ENCODE measurements at places on chromosomes 7 and 10.
A peak's percentile ranks its signal among the peaks of the same experiment; 100 is the strongest.

- DNase-seq = no peak
Observed at GRCh38 chr10:76974017-76974691, 663.5 kb downstream of the KCNMA1 start.

DNA sequence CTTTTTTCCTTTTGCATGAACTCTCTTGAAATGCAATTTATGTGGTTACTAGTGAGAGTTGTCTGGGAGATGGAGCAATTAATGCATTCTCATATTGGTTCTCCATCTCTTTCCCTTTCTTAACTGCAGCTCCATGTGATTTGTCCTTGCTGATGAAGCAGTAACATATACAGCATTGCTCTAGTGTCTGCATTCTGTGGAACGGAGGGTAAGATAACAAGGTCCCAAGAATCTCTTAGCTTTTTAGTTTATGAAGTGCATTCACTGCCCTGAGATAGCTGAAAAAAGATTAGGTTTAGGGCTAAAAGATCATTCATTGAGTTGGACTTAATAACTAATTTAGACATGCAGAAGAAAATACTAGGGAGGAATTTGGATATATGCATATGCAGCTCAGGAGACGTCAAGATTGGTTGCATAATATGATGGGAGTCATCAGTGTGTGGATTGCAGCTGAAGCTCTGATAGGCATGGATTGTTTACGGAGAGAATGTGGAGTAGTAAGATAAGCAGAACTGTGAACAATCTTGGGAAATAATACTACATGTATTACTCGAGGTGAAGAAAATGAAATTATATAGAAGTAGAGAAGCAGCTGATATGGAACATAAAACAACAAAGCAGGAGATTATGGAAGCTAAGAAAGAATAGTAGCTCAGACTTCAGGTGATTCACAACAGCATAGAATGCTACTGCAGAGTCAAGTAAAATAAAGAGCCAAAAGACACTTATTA lies 404.7 kb downstream of the ARL4A start:
- no peak for DNase-seq

GRCh38 chr7:22577470-22578001 lies 77.5 kb upstream of the STEAP1B start:
- DNase-seq = peak; percentile 58

GRCh38 chr7:767941-768731 lies 41.1 kb upstream of the PRKAR1B start:
- DNase-seq = no peak

DNA sequence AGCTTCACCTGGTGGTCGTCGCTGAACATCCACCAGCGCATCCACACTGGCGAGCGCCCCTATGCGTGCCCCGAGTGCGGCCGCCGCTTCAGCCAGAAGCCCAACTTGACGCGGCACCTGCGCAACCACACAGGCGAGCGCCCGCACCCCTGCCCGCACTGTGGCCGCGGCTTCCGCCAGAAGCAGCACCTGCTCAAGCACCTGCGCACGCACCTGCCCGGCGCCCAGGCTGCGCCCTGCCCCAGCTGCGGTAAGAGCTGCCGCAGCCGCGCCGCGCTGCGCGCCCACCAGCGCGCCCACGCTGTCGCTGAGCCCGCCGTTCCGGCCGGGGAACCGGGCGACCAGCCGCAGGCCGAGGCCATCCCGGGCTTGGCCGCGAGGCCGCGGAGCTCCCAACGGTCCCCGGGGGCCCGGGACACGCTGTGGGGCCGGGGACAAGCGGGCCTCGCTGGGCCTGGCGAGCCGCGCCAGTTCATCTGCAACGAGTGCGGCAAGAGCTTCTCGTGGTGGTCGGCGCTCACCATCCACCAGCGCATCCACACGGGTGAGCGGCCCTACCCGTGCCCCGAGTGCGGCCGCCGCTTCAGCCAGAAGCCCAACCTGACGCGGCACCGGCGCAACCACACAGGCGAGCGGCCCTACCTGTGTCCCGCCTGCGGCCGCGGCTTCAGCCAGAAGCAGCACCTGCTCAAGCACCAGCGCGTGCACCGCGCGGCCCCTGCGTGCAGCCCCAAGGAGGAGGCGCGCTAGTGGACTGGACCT lies 18.4 kb downstream of the ZNF775 start:
- no peak for DNase-seq

- DNase-seq = no peak
Observed at GRCh38 chr10:19843487-19843886, 27.3 kb downstream of the PLXDC2 start.

- DNase-seq = no peak
Observed at GRCh38 chr7:142862786-142863400, 8.0 kb downstream of the EPHB6 start.

GRCh38 chr7:151494298-151495284 lies 25.1 kb downstream of the RHEB start:
- DNase-seq = no peak

DNA sequence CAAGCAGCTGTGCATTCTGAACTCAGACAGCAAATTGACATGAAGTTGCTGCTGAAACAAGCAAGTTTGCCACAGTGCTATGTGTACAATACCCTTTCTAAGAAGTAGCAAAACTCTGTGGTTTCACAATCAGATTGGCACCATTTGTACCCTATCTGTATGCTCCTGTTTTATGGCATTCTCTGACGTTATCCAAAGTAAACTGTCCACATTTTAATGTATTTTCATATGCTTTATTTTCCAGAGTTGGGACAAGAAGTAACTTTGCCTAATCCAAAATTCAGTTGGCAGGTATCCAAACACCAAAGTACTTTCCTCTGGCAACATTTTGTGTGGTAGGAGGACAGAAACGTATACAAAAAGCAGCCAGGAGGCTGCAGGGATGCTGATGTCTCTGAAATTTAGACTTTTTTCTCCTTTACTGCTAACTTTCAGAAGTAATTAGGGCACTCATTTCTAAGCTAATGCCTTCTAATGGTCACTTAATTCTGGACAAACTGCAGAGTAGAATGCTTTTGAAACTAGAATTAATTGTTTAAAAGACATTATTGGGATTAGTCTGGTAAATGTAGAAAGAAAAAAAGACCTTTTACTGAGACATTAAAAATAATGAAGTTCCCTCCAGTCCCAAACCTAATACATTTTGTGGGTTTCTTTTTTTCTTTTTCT lies 414.7 kb upstream of the NRP1 start:
- no peak for DNase-seq

DNA sequence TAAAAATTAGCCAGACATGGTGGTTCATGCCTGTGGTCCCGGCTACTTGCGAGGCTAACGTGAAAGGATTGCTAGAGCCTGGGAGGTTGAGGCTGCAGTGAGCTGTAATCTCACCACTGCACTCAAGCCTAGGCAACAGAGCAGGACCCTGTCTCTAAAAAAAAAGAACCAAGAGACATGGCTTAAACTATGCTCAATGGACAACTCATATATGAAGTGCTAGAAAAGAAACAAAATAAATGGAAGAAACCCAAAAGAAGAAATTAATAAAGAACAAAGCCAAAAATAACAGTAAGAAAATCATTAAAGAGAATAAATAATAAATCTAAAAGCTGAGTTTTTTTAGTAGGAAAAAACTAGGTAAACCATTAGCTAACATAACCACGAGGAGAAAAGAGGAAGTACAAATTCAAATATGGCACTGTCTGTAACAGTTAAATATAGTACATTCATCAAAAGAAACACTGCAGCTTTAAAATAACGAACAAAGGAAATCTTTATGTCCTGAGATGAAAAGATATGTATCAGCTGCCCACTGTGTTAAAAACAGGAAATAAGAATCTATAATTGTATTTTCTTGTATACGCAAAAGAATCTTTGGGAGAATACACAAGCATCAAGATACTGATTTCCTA lies 48.7 kb downstream of the UPF2 start:
- no peak for DNase-seq

DNA sequence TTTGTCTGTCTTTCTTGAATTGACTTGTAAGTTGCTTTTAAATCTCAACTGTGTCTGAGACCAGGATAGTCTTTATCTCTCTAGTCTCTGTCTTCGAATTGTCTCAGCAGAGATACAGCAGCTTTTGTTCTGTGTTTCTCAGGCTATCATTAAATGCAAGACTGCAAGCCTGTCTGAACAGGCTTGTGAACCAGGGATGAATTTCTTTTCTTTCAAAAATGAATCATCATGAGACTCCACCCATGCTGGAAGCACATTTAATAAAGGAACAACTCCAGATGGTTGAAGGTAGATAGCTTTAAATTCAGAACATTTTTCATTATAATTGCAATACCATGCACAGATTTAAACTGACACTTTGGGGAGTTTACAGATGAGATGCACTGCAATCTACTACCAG lies 155.9 kb downstream of the SEC23IP start:
- no peak for DNase-seq

DNA sequence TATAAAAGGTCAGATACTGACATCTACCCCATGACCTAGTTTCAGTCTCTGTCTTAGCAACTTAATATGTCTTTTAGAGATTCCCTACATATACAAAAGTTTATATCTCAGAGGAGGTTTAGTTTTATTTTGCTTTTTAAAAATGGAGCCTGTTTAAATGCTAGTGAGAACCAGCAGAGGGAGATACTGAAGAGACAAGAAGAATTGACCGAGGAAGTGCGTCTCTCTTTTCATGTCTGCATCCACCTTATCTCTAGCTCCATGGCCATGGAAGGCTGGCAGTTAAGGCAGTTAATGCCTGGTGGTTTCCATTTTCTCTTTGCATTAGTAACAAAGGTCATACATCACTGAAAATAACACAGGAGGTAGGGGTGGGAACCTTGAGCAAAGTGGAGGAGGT lies 10.7 kb downstream of the SUV39H2 start:
- DNase-seq = no peak

DNA sequence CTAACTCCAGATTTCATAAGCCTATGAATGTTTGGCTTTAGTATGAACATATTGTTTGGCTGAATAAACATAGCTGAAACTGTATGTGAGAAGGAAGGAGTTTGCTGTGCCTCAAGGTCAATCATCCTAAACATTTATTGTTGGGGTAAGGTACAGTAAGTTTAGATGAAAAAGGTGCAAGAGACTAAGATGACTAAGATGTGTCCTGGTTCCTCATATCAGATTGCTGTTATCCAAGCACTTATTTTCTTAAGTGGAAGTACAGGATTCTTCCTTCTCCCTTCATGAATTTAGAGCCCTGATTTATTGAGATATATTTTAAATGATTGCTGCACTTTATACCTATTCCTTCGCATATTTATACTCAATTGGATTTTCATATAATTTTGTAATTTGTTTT lies 12.2 kb downstream of the MDFIC start:
- no peak for DNase-seq

DNA sequence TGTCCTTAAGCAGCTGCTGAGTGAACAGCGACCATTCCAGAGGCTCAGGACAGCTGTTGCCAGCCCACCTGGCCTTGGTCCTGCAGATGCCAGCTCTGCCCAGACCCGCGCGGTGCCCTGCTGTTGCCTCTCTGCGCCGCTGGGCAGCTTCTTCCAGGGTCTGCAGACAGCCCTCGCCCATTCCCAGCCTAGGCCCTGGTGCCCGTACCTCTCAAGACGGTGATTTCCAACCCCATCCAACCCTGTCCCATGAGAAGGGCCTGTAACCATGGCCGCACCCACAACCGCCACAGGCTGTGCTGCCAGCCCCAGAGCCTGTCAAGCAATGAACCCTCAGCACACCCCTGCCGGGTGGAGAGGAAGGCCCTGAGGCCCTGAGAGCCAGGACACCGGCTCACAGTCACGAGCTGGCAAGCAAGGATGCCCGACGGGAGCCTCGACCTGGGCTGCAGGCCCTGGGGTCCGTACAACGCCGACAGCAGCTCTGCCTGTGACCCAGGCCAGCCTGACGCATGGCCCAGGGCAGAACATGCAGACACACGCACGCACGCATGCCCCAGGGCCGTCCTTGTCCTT lies 231.9 kb downstream of the MAD1L1 start:
- DNase-seq = no peak

DNA sequence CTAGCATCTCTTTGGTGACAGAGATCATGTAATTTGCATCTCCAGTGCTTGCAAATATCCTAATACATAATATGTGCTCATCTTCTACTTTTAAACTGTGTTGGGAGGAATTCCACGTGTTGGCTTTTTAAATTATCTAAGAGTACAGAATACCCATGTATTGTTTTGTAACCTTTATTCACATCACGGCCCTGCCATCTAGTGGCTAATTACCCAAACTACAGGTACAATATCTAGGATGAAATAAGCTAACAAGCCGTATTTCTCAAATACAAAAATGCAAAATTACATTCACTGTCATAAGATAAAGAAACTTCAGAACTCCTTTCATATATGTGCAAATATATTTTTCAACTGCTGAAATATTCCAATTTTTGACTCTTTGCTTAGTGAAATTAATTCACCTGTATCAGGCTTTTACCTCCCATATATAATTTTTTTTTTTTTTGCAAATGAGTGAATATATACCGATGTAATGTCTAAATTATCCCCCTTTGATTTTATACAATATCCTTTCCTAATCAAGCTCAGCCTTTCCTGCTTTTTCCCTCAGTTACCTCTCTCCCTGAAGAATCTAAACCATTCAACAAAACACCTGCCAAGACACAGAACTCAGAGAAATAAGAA lies 30.3 kb upstream of the LSM8 start:
- DNase-seq = peak; percentile 29

DNA sequence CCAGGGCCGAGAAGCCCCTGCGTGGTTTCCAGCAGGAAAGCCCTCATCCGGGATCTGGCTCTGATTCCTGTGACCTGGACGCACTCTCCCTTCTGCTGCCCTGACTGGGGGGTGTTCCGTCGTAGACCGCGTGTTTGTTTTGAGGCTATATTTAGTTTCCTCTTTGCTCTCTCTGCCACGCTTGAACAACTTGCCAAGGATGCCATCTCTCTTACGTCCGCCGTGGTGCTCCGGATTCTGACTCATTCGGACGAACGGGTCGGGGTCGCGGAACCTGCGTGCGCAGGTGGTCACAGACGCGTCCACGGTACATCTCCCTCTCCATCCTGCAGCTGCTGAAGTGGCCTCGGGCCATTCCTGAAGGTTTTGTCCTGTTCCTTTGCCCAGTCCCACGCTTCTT lies 10.4 kb upstream of the SORCS3 start:
- DNase-seq = no peak

DNA sequence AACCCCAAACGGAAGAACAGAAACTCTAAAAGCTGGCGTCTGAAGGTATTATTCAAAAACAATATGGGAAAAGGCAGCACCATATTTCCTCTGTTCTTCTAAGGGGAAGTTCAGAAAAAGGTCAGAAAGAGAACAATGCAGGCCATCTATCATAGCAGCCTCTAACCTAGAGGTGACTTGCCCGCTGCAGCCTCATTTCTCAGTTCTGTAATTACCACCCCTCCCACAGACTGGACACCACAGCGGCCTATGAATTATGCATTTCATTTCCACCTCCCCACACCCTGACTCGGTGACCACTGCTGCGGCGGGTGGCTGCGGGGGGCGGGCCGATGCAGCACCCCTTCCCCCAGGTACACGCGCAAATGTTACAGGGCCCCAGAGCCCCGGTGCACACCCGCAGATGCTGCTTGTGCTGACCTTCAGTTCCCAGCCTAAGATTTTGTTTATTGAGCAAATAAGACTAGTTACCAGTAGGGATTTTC lies 125.5 kb downstream of the CLEC2L start:
- DNase-seq = peak; percentile 22

DNA sequence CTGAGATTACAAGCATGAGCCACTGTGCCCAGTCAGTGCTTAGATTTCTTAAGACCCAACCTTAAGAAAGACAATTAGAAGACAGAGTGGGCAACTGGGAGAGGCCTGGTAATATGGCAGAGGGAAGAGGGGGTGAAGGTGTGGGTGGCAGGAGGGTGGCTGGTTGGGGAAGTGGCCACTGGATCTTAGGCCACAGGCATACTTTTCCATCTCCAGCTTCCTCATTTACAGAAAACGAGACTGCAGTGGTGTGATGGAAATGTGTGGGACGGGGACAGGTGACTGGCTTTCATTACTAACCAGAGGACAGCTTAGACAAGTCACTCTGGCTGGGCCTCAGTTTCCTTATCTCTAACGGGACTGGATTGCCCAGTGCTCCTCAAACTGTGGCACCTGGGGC lies 1.0 kb upstream of the FFAR4 start:
- no peak for DNase-seq

GRCh38 chr10:112389271-112389822 lies 15.4 kb downstream of the ACSL5 start:
- no peak for DNase-seq

Measured in mucosa of gallbladder (tissue), 1 donor.